ENCODE measurements at places on chromosomes 2 and 18.

- DNase-seq, result no peak
Observed at GRCh38 chr2:23745726-23746105, 181.2 kb downstream of the ATAD2B start.

DNA sequence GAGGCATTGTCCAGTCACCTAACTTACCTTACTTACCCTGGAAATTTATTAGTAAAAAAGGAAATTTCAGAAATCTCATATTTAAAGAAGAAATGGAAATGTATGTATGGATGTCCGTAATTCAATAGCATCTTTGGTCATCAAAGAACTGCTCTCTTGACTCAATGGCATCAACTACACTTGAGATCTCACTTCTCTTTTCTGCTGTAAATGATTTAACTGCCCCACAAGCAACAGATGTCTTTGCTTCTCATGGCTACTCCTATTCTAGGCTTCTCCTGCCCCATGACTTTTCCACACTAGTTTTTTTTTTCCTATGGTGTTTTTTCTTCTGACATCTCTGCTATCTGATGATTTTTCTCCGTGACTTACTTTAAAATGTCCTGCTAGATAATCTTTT is 34.0 kb upstream of the ERMN start:
- no peak for DNase-seq

- no peak for DNase-seq
Observed at GRCh38 chr2:64135421-64135820, 8.8 kb downstream of the PELI1 start.

DNA sequence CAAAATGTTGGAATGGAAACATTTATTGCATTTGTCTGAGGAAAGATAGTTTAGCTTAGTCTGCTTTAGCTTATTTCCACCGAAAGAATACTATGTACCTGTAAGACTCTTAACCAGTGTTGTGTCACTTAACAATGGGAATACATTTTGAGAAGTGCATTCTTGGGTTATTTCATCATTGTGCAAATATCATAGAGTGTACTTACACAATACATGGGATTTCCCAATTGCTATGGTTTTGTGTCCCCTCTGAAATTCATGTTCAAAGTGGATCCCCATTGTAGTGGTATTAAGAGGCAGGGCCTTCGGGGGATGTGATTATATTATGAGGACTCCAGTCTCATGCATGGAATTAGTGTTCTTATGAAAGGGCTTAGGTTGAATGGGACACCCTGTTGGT is 249.4 kb upstream of the UBE2E3 start:
- no peak for DNase-seq

- no peak for DNase-seq
Observed at GRCh38 chr18:48985161-48985560, 34.4 kb upstream of the SMAD7 start.

DNA sequence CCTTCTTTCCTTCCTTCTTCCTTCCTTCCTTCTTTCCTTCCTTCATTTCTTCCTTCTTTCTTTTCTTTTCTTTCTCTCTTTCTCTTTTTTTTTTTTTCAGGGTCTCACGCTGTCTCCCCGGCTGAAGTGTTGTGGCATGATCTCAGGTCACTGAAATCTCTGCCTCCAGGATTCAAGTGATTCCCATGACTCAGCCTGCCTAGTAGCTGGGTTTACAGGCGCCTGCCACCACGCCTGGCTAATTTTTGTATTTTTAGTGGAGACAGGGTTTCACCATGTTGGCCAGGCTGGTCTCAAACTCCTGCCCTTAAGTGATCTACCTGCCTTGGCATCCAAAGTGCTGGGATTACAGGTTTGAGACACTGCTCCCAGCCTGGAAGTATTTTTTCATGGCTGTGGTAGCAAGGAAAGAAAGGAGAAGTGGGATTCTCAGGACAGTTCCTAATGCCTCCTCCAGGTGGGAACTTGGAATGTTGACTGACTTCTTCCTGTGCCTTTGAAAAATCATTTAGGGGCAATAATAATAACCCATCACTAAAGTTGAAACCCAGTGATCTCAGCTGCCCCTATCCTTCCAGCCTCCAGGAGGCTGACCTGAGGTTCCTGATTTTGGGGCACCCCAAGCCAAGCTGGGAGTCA is 89.3 kb upstream of the CELF4 start:
- DNase-seq, result no peak

DNA sequence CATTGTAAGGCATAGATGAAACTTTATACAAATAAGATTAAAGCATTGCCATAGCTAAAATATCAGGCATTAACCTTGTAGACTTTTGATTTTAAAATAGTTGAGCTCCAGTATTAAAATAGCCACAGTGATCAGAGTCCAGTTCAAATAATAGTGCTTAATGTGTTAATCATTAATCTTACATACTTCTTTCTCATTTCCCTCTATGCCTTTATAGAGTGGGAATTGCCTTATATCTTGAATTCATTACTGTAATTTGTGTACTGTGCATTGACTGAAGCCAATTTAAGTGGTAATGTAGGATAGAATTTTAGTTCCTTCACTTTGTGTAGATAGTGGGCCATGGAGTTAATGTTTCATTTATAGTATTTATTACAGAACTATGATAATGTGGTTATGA is 549.2 kb upstream of the VWC2L start:
- no peak for DNase-seq

GRCh38 chr2:240585101-240585500 is 1.4 kb upstream of the CAPN10 start:
- no peak for DNase-seq

DNA sequence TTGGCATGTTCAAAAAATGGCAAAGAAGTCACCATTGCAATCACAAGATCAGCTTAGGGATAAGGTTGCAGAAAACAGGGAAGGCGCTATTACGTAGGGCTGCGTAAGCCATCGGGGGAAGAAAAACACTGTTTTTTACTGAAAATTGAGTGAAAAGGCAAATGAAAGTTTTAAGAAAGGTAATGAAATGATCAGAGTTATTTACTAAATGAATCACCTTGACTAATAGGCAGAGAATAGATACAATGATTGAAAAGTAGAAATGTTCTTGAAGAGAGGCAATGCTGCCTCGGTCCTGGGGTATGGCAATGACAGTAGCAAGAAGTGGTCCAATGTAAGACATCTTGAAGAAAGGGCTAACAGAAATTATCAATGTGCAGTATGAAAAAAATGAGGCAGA is 1227.8 kb upstream of the ZEB2 start:
- no peak for DNase-seq

GRCh38 chr2:172658945-172659344 is 76.7 kb upstream of the RAPGEF4 start:
- DNase-seq, result no peak

DNA sequence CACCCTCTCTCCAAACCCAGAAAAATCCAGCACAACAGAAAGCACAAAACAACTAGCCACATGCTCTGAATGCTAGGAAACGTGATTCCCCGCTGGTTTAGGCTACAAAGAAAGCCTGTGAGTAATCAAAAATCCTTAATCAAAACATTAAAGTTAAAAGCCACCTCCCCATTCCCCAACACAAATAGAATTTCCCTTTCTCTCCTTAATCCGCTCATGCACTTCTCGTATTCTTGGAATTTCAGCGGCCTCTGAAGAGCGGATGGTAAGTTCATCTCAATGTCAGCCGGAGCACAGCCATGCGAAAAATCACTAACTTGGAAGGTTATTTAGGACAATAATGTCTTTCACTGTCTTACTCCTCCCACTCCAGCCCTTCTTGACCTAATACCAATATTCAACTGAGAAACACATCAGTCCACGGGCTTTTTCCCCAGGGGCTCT is 126.7 kb downstream of the OSBPL1A start:
- no peak for DNase-seq

GRCh38 chr2:38174646-38175423 is 98.9 kb upstream of the CYP1B1 start:
- DNase-seq, result no peak

DNA sequence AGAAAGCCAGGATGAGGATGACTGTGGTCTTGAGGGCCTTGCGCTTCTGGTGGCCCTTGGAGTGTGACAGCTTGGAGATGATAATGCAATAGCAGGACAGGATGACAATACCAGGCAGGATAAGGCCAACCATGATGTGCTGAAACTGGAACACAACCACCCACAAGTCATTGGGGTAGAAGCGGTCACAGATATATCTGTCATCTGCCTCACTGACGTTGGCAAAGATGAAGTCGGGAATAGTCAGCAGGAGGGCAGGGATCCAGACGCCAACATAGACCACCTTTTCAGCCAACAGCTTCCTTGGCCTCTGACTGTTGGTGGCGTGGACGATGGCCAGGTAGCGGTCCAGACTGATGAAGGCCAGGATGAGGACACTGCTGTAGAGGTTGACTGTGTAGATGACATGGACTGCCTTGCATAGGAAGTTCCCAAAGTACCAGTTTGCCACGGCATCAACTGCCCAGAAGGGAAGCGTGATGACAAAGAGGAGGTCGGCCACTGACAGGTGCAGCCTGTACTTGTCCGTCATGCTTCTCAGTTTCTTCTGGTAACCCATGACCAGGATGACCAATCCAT is 2.7 kb downstream of the CXCR4 start:
- DNase-seq, result no peak

GRCh38 chr2:177830881-177831386 is 241.6 kb downstream of the PDE11A start:
- no peak for DNase-seq

- DNase-seq, result no peak
Observed at GRCh38 chr2:82487354-82487753, 1971.7 kb downstream of the SUCLG1 start.

DNA sequence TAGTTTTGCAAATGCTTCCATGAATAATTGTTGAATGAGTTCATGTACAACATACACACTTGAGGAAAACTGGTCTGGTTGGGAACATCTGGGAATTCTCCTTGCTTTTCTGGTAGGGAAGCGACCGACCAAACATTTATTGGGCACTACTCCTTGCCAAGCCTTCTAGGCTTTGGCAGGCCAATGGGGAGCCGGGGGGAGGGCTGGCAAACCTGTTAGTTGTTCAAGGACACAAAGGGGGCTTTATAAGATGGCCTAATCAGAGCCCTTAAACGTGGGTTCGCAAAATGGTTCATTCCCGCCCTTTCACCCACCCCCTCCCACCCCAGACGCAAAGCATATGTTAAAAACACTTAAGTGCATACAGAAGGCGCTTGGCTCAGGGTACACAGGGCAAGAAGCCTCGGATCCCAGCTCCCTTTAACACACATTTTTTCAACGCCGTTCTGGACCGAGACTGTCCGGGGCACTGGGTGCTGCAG is 844 bp upstream of the VSNL1 start:
- DNase-seq, result no peak

GRCh38 chr2:36741188-36741837 is 44.8 kb downstream of the VIT start:
- no peak for DNase-seq

GRCh38 chr2:96636551-96637171 is 1.5 kb downstream of the KANSL3 start:
- no peak for DNase-seq

DNA sequence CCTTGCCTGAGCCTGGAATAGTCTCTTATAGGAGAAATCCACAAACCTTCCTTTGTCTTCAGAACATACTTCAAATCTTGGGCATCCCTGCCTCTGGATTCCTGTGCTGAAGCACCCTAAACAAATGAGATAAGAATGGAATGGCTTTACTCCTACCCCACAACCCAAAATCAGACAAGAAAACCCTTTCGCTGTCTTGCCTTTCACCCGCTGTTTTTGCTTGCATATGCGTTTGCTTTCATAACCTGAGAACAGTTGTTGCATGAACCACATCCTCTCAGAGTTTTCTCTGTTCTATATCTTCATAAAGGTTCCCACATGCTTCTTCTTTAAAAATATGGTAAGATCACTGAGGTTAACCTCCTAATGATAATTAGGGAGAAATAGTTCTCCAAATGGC is 132.1 kb upstream of the MAP3K20 start:
- no peak for DNase-seq

GRCh38 chr18:6625481-6625880 is 104.0 kb upstream of the ARHGAP28 start:
- no peak for DNase-seq

- DNase-seq, result no peak
Observed at GRCh38 chr2:100192825-100193224, 50.4 kb upstream of the AFF3 start.

DNA sequence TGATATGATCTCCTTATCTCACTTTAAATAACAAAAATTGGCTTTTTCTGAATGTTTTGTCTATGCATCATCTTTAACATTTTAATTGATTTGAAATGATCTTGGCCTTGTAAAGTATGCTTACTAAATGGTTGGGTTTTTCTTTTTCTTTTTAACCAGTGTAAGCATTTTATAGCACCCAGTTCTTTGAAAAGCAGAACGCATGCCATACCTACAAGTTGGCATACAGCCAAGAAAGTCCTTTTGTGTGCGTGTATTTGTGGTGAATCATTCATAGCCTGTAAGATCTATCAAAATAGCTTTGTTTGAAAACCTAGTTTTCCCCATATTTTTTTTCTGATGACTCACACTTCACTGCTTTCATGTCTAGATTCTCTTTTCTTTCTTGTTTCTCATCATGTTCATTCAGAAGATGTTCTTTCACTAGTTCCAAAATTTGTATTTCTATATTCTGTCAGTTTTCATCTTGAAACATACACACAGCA is 4.1 kb upstream of the VRK2 start:
- no peak for DNase-seq

- no peak for DNase-seq
Observed at GRCh38 chr2:108591163-108591562, 56.9 kb downstream of the LIMS1 start.

GRCh38 chr2:219707496-219708285 is 80.3 kb downstream of the SLC4A3 start:
- no peak for DNase-seq

- no peak for DNase-seq
Observed at GRCh38 chr2:113068706-113069485, 1.1 kb downstream of the IL1F10 start.

- DNase-seq, result no peak
Observed at GRCh38 chr18:31776093-31776492, 15.4 kb upstream of the SLC25A52 start.

GRCh38 chr2:60498816-60499429 is 54.5 kb downstream of the BCL11A start:
- no peak for DNase-seq

DNA sequence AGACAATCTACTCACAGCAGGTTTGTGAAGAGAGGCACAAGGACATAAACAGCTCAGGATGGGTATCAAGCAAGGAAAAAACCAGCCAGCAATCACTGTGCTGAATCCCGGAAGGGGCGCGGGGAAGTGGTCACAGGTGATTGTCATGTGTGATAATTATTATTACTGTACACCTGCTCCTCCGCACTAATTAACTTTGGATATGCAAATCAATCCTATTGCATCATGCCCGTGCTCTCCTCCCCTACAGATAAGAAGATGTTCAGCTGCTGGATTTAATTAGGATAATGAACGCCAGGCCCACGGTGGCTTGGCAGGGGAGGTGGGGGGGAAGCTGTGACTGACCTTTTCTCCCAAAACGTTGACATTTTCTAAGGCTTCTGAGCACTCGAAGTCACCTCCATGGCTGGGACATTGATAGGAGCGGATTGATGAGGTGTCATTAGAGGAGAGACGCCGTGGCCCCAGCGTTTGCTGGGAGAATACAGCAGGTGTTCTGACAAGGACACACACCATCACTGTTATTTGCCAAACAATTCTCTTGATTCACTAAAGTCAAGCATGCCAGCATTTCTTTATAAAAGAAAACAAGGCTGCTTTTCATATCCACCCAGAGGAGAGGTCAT is 160.3 kb upstream of the VRK2 start:
- no peak for DNase-seq

GRCh38 chr18:68504441-68505177 is 210.3 kb downstream of the TMX3 start:
- no peak for DNase-seq

Measured in activated T-cell treated with anti-CD3 and anti-CD28 coated beads, Interleukin-2, amount 50 U/mL, for 48 hours (primary cell).